Pancreas (tissue), 10 donors: ENCODE measurements at places on chromosomes 3 and 15. TPM values are rescaled to one million over a fixed set of nuclear protein-coding genes. Genes with fewer than 3 reads are reported as not detected.

DNA sequence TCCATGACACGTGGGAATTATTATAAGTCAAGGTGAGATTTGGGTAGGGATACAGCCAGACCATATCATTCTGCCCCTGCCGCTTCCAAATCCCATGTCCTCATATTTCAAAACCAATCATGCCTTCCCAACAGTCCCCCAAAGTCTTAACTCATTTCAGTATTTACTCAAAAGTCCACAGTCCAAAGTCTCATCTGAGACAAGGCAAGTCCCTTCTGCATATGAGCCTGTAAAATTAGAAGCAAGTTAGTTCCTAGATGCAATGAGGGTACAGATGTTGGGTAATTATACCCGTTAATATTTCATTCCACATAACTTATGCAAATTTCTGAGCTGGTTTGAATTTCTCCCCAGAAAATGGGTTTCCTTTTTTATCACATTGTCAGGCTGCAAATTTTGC is 47.7 kb downstream of the RNF111 start:
- H3K36me3 ChIP-seq = no peaks in the 10 kb centered on the region

- H3K36me3 ChIP-seq = no peaks in the 10 kb centered on the region
- no peaks in the 10 kb centered on the region for H3K27me3 ChIP-seq
- DNase-seq = no peak
- no peak overlapping the region for H3K27ac ChIP-seq
- H3K4me3 ChIP-seq = no peak overlapping the region
- no peaks in the 10 kb centered on the region for H3K4me1 ChIP-seq
These were observed 270.0 kb downstream of the NAALADL2 start for GRCh38 chr3:175129126-175129525.

The ERC2 gene
- total RNA-seq = 2.8 TPM

DNA sequence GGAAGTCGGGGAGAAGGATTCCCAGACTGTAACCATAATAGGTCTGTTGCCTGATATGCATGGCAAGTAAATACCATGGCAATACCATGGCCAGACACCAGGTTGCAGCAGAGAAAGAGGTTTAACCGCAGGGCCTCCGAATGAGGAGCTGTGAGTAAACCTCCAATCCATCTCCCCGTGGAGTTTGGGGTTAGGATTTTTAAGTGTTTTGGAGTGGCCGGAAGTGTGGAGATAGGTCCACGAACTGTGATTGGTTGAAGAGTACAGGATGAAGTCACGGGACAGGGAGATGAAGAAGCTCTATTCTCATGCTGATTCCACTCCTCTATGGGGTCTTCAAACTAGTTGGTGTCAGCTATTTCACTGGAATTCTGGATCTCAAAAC is 127.9 kb downstream of the ST8SIA2 start:
- DNase-seq = peak; percentile 69
- H3K27ac ChIP-seq = no peak overlapping the region
- H3K4me3 ChIP-seq = no peak overlapping the region
- H3K4me1 ChIP-seq = no peaks in the 10 kb centered on the region
- H3K27me3 ChIP-seq = no peaks in the 10 kb centered on the region
- no peaks in the 10 kb centered on the region for H3K36me3 ChIP-seq

GRCh38 chr15:78850941-78851755 is 21.5 kb upstream of the MORF4L1 start:
- H3K27ac ChIP-seq = no peak overlapping the region
- H3K4me1 ChIP-seq = no peaks in the 10 kb centered on the region
- no peak for DNase-seq
- H3K4me3 ChIP-seq = no peak overlapping the region

GRCh38 chr3:167880183-167880582 is 144.7 kb downstream of the SERPINI1 start:
- H3K36me3 ChIP-seq = no peaks in the 10 kb centered on the region
- no peak overlapping the region for H3K27ac ChIP-seq
- H3K27me3 ChIP-seq = no peaks in the 10 kb centered on the region
- no peak for DNase-seq

- no peaks in the 10 kb centered on the region for H3K27me3 ChIP-seq
- H3K36me3 ChIP-seq = no peaks in the 10 kb centered on the region
- DNase-seq = no peak
- H3K4me1 ChIP-seq = no peaks in the 10 kb centered on the region
These were observed 62.7 kb upstream of the BNIP2 start for GRCh38 chr15:59751552-59752413.
